ENCODE measurements at places on chromosomes 6 and 20.

DNA sequence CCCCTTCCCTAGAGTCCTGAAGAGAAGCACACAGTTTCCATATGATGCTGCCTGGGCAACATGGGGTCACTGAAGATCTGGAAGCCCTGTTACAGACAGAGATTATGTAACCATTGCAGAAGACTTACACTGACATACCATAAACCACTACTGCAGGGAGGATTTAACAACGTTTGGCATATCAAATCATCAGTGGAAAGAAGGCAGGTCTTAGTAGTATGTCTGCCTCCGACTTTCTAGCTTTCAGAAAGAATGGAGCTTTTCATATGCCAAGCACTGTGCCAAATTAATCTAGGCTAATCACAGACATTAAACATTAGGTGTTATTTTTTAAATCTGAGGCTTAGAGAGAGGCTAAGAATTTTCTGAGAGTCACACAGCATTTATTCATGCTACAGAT is 144.3 kb downstream of the ADGRB3 start:
- DNase-seq = no peak

DNA sequence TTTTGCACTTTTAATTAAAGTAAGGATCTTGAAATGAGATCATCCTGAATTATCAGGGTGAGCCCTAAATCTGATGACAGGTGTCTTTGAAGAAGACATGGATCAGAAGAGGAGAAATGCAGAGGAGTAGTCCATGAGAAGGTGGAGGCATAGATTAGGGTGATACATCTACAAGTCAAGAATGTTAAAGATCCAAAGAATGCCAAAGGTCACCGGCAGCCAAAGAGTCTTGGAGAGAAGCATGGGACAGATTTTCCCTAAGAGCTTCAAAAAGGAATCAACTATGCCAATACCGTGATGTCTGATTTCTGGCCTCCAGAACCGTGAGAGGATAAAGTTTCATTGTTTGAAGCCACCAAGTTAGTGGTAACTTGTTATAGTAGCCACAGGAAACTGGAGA is 59.0 kb upstream of the THEMIS start:
- no peak for DNase-seq

- no peak for DNase-seq
Measured at GRCh38 chr6:111890988-111891387, 17.7 kb upstream of the FYN start.

DNA sequence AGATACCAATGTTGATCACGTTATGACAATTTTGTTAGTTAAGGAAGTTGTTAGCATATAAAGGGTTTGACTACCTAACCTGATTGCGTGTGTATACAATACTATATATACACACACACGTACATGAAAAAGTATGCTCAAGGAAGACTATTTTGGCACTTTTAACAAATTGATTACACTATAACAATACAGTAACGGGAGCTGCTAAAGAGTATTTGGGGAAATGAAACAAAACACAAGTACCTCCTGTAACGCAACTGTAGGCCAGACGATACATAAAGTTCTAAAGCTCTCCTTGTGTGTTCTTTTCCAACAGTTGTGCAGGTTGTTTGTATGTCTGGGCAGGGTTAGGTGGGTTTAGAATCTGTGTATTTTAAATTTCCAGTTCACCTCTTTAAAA is 98.7 kb downstream of the PLEKHG1 start:
- no peak for DNase-seq

GRCh38 chr20:11721411-11721810 is 196.3 kb upstream of the BTBD3 start:
- no peak for DNase-seq
